Tibial nerve (tissue), 4 donors: ENCODE measurements at places on chromosomes 6 and 20. TPM values are rescaled to one million over a fixed set of nuclear protein-coding genes. Genes with fewer than 3 reads are reported as not detected.
A peak's percentile ranks its signal among the peaks of the same experiment; 100 is the strongest.

NKX2-4 gene
- total RNA-seq = not detected

MMP24 gene
- total RNA-seq = 0.21 TPM

ATP9A gene
- 38.3 TPM for total RNA-seq

RBL1 gene
- total RNA-seq = 30.6 TPM

IMPG1 gene
- not detected for total RNA-seq

SIRPD gene
- not detected for total RNA-seq

PLCB4 gene
- total RNA-seq = 35.7 TPM

SLC22A16 gene
- not detected for total RNA-seq

TNF gene
- not detected for total RNA-seq

GRCh38 chr6:108837236-108837971, 10.8 kb upstream of the ARMC2 start:
- DNase-seq = no peak

DNA sequence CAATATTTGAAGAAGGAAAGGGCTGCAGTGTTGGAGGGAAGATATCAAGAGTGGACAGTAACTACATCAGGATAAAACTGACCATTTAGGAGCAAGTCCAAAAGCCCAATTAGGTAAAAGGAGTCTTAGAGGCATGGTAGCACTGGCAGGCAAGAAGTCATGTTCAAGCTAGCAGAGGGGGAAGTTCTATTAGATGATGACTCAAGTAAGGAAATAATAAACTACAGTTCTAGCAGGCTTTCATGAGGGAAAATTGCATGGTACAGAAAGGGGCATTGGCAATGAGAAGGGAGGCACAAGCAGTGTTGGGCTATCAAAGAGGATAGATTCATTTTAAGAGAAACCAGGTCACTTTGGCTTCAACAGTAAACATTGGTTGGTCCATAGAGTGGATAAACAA, 156.1 kb upstream of the PTPRK start:
- DNase-seq = no peak

DNA sequence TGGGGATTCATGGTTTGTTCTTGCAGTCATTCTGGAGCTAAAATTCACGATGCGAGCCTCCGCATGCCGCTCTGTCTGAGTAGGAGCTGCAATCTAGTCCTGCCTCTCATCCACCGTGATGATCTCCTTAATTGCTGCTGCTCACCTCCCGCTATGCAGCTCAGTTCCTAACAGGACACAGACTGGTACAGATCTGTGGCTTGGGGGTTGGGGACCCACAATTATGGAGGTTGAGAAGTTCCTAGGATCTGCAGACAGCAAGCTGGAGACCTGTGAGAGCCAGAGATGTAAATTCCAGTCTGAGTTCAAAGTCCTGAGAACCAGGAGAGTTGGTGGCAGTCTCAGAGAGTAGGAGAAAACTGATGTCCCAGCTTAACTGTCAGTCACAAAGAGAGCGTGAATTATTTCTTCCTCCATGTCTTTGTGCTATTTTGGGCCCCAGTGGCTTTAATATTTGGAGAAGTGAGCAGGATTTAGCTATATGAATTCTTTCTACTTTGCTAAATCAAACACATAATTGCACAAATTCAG, 378.7 kb upstream of the MAN1A1 start:
- no peak for DNase-seq

GRCh38 chr6:105164418-105164817, 15.4 kb downstream of the POPDC3 start:
- DNase-seq = no peak

GRCh38 chr6:85484948-85485347, 35.1 kb downstream of the NT5E start:
- no peak for DNase-seq

- DNase-seq = no peak
Observed at GRCh38 chr6:657743-658142, 843 bp upstream of the HUS1B start.

DNA sequence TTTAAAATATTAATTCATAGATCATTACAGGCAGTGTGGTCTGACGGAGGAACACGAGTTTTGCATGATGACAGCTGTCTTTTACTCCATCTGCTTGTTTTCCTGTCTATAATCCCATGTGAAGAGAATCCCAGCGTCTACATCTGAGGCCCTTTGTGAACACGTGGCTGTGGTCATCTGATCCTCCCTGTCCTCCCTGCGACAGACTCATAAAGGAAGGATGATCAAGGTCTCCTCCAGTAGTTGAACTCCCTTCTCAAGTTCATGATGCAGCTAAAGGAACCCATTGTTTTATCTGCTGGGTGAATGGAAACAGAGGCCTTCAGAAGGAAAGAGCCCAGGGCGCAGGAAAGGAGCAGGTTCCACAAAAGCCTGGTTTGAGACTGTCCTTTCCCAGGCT, 435.8 kb upstream of the JARID2 start:
- DNase-seq = no peak

DNA sequence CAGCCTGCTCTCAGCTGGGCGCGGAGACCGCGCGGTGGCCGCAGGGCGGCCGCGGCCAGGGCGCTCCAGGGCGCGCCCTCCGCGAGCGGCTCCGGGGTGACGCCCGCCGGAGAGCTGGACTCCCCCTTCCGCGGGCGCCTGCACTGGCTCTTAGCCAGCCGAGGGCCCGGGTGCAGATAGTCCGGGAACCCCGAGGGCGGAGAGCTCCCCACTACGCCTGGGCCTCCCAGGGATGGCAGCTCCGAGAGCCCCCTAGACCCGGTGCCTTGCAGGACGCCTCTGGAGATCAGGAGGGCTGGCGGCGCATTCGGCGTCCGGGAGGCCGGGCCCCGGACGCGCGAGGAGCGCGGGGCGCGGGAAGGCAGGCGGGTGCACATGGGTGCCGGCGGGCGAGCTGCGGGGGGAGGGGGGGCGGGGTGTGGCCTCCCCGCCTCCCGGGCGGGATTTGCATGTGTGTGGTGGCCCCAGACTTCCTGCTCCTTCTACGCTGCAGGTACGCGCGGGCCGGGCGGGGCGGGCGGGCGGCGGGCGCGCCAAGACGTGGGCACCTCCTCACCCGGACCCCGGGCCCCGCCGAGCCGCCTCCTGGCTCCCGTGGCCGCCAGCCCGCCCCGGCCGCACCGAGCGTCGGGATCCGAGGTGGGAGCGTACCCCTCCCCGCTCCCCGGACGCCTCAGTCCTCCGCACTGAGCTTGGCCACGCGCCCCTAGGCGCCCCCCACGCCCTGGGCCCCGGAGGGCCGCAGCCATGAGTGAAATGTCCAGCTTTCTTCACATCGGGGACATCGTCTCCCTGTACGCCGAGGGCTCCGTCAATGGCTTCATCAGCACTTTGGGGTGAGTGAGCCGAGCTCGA, at the start of gene ITPR3:
Gene ITPR3, plus strand, starts transcription at position 467 of the 855 bp plus-strand sequence. Its CDS starts 281 bp downstream, at position 748.
- no peak for DNase-seq

GRCh38 chr6:15263780-15264374, 18.0 kb downstream of the JARID2 start:
- DNase-seq = no peak

DNA sequence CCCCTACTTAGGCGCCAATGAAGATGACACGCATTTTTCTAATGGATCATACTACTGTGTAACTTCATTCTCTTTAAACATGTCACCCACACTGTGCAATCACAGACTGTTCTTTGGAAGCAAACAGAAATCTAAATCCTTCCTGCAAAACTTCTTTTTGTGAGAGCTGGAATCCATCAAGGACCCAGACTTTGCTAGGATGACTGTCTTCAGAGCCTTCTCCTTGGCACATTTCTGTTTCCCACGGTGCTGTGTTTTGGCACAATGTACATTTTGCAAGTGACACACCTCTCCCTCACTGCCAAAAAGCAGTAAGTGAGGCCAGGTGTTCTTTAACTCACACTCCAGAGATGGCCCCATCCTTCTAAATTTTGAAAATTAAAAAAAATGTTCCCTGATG, 21.7 kb upstream of the TAGAP start:
- DNase-seq = no peak

DNA sequence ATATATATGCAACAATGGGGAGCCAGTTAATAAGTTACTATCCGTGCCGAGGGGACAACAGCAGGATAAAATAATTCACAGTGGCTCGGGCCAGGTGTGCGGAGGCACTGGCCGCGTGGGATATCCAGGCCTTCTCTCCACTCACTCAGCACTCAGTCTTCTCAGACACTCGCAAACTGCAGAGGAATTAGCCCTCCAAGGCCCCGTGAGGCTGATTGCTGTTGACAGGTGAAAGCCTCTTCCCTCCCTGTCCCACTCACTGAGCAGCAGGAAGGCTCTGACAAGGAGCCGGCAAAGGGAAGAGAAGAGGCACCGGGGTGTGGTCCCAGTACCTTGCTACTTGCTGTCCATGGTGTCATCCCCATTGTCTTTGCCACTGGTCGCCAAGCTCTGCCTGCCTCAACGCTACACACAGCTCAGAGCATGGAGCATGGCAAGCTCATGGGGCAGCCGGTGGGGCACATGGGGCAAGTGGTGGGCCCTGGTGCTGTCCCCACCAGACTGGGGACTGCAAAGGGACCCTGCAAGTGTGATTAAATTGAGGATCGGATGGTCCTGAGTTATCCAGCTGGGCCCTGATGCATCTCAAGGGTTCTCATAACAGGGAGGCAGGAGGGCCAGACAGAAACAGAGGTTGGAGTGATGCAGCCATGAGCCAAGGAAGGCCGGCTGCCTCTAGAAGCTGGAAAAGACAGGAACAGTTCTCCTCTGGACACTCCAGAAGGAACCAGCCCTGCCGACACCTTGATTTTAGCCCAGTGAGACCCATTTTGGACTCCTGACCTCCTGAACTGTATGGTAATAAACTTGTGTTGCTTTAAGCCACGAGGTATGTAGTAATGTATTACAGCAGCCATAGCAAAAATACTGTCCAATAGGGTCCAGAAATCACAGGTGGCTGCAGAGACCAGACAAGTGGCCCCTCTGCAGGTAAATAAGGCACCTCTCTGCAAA, 119.7 kb downstream of the PSMB1 start:
- DNase-seq = no peak

- no peak for DNase-seq
Observed at GRCh38 chr6:2935566-2936291, 32.6 kb upstream of the SERPINB9 start.

DNA sequence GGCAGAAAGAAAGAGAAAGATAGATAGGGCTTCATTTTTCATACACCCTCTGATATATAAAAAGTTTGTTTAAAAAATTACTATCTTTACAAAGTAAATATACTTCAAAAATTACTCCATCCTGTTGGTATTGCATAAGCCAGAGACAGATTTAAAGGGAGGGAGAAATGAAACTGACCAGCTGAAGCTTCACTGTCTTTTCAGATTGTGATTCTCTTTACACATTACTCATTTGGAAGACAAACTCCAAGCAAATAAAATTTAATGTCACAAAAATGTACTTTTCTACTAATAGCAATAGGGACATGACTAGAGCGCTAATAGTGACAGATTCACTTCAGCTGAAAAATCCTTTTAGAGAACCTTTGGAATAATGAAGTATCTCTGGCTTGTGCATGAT, 38.6 kb upstream of the MARCKS start:
- no peak for DNase-seq

- no peak for DNase-seq
Observed at GRCh38 chr6:23678626-23679025, 447.4 kb upstream of the NRSN1 start.

GRCh38 chr20:47125508-47125757, 230.8 kb downstream of the EYA2 start:
- DNase-seq = peak; percentile 49

GRCh38 chr20:23459461-23460150, 6.9 kb upstream of the CST11 start:
- DNase-seq = no peak

DNA sequence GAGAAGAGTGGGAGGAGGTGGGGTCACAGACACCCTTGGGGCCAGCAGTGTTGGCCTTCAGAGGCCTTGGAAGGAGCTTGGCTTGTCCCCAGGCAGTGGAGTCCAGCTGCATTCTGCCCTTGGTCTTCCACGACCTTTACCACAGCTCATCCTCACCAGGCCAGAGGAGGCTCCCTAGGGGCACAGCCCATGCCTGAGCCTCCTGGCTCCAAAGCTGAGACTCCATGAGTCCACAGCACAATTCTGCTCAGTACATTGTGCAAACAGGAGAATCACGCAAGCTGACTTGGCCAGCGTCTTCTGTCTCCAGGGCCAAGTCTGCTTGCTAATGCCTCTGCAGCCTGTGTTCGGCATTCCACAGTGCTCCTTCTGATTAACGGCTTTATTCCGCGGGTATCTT, 337.2 kb downstream of the SMOC2 start:
- DNase-seq = peak; percentile 30

DNA sequence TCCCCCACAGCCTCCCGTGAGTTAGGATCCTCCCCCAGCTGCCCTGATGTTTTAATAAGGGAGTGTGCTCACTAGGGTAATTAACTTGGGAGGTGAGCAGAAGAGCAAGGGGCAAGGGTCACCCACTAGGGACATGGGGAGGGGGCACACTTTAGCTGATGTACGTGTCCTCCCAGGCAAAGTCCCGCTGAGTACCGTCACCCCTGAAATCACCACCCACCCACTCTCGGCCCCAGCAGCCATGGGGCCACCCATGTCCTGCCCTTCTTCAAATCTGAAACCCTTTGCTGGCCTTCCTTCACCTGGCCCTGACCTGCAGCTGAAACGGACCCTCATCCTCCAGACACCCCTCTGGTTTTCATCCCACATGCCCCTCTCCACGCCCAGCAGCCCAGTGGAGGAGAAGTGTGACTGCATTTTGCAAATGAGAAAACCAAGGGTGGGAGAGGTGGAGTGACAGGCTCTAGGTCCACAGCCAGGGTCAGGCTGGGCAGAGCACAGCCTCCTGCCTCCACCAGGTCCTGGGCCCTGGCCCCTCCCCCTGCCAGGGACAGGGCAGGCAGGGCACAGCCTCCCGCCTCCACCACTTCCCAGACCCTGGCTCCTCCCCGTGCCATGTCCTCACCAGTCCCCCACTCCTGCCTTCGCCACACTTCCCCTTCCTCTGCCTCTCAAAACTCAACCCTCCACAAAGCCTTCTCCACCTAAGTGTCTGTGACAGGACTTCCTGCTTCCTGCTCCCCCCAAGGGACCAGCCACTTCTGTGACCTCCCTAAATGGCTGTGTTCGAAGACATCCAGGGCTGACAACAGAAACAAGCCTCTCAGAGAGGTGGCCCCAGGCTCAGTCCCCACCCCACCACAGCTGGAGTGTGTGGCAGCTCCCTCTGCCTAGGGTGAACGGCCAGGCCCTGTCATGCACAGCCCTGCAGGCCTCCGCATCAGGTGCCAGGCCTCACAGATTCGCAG, 15.1 kb downstream of the ACSS1 start:
- DNase-seq = no peak

DNA sequence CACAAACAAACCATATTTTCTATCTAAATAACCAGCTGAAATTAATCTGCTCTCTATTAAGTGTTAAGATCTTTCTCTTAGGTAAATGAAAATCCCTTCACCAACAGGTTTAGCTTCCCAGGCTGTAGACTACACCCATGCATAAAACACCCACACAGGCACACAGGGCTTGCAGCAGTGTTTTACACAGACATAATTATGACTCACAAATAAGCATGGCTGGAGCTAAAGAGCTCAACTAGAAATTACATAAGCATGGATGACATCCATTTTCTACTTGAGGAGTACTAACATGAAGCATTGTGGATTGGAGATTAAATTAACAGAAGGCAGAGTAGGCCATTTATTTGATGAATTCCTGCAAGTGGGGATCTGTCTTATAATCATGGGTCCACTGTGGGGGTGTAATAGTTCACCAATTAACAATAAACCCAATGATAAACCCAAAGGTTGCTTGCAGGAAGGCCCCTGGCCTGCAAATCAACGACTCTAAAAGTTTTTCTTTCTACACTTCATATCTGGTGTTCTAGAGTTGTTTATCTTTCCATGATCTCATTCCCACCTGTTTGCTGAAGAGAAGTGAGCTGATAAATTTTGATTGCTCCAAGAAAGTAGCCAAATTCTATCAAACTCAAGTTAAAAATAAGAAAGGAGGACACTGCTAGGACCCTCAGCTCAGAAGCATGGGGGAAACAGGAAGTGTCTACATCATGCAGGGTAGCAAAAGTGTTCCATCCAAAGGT, 33.8 kb upstream of the E2F3 start:
- no peak for DNase-seq
